Kidney (tissue), 22 donors: ENCODE measurements at places on chromosomes 13 and 19.

DNA sequence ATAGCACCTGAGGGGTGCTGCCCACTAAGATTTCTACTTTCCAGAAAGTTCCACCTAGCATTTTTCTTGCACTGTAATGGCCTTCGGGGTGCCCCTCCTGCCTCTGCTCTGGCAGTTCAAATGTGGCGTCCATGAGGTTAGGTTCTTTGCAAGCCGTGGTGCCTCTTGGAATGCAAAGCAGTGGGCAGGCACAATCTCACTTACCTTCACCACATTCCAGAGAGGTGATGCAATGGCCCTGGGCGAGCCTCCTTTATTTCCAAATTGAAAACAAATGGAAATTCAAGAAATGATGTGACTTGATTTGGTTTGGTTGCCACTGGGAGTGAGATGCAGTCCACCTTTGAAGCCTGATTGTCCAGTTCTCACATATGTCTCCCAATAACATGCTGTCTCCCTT lies 46.9 kb downstream of the FGF9 start:
- peak; percentile 65 for DNase-seq

GRCh38 chr13:31074756-31075155 lies 86.9 kb downstream of the HSPH1 start:
- no peak for DNase-seq

DNA sequence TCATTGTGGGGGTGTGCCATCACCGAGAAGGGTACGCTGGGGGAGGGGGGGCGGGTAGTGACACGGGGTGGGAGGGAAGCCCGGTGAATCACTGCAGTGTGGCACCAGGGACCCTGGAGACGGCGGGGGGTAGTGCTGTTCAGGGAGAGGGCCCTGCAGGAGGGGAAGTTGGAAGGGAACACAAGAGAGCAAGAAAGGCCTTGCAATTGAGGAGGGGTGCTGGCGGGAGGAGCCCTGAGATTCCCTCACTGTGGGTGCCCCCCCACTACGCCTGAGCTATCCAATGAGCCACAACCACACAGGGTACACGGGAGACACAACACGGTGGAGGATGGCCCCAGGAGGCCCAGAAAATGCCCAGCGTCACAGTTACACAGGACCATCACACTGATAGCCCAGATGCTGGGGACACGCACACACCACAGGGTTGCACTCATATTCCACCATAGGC lies 516 bp upstream of the ATP1A3 start:
- no peak for DNase-seq

DNA sequence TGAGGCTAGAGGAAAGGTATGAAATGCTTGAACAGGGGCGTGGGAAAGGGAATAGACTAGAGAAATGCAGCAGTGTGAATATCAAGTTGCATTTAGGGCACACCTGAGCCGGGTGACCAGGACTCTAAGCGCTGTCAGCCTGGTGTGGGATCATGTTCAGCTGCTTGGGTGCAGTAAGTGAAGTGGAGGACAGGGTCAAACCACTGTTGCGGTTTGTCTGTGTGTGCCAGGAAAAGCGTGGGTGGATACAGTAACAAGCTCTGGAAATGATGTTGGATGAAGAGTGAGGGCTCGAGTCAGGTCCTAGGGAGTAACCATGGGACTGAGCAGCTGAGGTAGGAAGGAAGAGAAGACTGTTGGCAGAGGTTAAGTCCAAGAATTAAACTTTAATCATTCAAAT lies 15.8 kb downstream of the DGKH start:
- DNase-seq = no peak

DNA sequence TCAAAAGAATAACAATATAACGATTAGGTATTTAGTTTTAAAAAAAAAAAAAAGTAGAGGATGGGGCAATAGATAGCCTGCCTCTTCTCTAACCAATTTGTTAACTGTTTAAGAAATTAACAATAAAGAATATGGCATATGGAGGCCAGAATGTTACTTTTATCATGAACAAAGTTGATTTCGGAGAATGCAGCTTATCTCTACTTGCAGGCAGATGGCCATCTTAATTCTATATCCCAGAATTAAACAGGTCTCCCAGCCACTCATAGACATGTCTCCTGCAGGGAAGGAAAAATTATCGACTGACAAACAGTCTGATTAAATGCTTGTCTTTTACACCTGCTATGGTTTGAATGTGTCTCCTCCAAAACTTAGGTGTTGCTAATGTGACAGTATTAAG lies 96.6 kb downstream of the SLC25A15 start:
- no peak for DNase-seq

DNA sequence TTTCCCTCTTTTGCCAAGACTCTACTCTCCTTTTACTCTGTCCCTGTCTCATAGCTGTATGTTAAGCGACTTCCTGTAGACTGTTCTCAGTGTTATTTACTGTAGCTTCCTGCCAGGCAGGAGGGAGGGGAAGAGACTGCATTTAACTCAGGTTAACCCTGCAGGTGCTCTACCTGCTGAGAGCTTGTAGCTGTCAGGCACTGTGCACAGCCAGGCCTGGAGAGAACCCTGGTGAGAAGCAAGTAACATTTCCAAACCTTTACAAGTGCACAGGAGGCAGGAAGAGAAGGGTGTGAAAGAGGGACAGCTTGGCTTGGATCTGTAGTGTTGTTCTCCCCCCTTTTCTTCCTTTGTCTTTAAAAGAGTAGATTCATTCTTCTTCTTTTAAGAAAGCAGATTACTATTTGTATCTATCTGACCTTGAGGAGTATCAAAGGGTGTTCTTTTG lies 167.1 kb downstream of the LMO7 start:
- DNase-seq = no peak

DNA sequence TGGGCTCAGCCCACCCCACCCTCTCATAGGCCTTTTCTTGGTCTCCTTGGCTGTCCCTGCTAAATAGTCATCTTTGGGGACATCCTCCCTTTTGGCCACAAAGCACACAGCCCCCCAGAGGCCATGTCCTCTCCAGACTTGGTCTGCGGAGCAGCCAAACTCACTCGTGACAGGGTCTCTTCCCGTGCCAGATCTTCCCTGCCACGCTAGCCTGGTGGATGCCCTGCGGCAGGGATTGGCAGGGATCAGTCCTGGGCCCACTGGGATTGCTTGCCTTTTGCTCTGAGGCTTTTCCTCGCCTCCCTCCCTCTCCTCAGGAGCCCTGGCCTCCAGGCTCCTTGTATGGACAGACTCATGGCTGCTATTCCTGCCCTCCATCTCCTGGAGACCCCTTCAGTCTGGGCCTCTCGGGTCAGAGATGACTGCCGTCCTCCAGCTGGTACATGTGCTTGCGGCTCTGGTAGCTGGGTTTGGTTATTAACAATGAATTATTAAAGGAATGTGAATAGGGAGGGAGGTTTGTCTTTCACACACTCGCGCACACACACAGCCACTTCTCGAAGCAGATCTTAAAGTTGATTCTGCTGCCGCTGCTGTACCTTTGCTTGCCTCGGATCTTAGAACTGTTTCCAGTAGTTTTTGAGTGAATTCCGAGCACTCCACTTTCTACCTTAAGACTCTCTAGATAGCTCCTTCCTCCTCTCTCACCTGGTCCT lies 45.1 kb downstream of the NFIX start:
- DNase-seq = no peak

GRCh38 chr19:19461671-19462622 lies 53.4 kb downstream of the TSSK6 start:
- peak; percentile 91 for DNase-seq

GRCh38 chr19:496112-496665 lies at the start of gene MADCAM1:
Gene MADCAM1 (plus strand): TSS chr19:496486. CDS start chr19:496500, 14 bp downstream.
- DNase-seq = no peak

- DNase-seq = no peak
These were observed 506.3 kb downstream of the UQCRFS1 start for GRCh38 chr19:28706693-28707092.

- peak; percentile 96 for DNase-seq
These were observed 1.8 kb upstream of the SSBP4 start for GRCh38 chr19:18417250-18418028.

DNA sequence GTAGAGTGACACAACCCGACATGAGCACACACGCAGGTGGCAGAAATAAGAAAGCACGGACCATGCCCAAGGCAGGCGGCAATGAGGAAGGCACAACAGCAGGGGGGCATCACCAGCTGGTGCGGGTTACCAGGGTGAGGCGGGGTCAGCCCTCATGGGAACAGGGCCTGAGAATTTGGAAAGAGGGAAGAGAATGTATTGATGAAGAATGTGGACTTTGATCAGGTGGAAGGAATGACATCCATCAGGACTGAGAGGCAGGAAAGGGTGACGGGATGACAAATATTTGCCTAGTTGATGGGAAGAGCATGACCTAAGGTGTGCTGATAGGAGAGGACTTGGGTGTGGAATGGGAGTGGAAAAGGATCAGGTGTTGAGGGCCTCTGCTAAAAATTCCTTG lies 177.5 kb downstream of the ABCC4 start:
- no peak for DNase-seq

- DNase-seq = no peak
These were observed 48.7 kb downstream of the CCNE1 start for GRCh38 chr19:29860492-29860891.

DNA sequence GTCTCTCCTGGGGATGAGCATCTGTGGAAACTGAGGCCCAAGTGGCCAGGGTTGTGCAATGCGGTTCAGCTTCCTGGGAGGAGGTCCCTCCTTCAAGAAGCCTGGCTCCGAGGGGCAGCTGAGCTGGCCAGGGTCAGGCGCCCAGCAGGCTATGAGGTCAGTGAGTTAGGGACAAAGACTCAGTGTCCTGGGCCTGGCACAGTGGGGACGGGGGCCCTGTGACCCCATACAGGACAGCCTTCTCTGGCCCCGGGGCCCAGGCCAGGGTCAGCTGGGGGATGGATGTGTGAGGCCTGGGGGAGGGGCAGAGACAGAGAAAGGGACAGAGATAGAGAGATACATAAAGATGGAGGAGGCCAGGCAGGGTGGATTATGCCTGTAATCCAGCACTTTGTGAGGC lies 3.0 kb upstream of the IL12RB1 start:
- no peak for DNase-seq

DNA sequence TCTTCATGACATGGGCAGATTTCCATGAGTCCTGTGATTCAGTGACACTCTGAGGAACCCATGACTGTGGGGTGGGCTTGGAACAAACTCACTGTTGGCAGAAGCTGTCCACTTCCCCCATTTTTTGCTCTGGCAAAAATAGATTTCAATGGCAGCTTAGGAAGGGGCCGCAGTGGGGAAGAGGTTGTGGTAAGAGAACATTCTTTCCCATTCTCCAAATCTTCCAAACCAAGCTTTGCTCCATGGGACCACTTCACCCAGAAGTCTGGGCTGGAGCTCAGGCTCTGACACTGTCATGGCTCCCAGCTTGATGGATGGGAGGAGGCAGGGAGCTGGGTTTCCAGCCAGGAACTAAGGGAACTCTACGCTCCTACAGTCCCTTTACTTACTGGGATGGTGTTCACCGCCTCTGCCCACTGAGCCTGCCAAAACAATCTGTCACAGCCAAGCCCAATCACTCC lies 24.9 kb upstream of the MEDAG start:
- no peak for DNase-seq

- no peak for DNase-seq
These were observed 690.8 kb upstream of the ARGLU1 start for GRCh38 chr13:107258599-107259187.

DNA sequence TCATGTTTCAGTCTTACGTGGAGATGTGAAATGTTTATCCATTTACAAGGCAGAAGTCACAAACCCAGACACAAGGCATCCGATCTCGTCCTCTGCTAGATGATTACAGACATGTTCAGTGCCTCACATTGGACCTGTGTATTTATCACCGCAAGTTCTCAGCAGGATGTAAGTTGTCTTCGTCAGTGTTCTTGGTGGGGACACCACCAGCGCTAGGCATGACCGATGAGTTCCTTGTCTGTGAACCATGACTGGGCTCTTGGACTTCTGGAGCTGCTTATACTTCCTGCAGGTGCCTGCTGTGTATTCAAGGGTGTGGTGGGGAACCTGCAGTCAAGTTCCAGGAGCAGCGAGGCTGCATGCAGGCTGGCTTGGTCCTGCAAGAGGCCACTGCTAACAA lies 105.4 kb downstream of the URI1 start:
- DNase-seq = no peak

- peak; percentile 93 for DNase-seq
These were observed 61.4 kb downstream of the RFX2 start for GRCh38 chr19:6048793-6049405.

GRCh38 chr13:34543836-34544235 lies 398.2 kb upstream of the NBEA start:
- no peak for DNase-seq

DNA sequence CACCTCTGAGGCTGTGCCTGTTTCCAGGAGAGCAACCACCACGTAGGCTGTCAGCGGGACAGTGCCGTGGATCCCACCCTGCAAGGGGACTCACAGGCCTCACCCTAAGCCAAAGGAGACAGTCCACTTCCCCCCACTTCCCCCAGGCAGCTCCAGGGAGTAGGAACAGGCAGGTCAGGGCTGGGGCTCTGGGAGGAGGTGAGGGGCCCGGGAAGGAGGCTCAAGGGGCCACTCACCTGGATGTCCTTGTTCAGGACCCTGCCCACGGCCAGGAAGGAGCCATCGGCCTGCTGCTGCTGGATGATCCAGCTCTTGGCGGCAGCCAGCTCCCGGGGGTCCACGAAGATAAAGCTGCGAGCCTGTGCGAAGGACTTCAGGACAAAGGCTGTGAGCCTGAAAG lies 25.6 kb downstream of the F2RL3 start:
- no peak for DNase-seq

- no peak for DNase-seq
These were observed 213.4 kb upstream of the PCDH17 start for GRCh38 chr13:57418067-57418677.
